Activated CD8-positive, alpha-beta memory T cell treated with anti-CD3 and anti-CD28 coated beads for 1 hour (primary cell): ENCODE measurements at places on chromosomes 13 and 19.

- peak; percentile 22 for DNase-seq
These were observed 100.8 kb downstream of the STK24 start for GRCh38 chr13:98476106-98476505.

GRCh38 chr19:1657746-1658145, 5.3 kb upstream of the TCF3 start:
- DNase-seq: no peak

DNA sequence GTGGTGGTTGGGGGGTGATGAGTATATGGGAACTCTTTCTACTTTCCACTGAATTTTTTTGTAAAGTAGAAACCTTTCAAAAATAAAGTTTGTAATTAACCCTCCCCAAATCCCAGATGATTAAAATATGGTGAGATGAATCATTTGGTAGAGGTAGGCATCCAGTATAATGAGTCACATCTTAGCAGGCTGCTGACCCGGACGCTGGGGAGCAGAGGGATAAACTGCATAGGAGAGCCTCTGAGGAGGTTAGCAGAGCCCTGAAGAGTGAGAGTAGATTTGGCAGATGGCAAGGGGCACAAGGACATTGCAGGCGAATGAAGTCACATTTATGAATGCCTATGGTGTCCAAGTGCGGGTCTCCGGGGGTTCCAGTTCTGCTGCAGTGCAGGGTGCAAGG, 293.8 kb downstream of the FGF9 start:
- DNase-seq: no peak

- no peak for DNase-seq
These were observed 134.4 kb upstream of the TSC22D1 start for GRCh38 chr13:44710576-44710975.

GRCh38 chr13:85666356-85666755, 132.9 kb downstream of the SLITRK6 start:
- DNase-seq: no peak

- no peak for DNase-seq
These were observed 449.9 kb downstream of the KLF12 start for GRCh38 chr13:73684286-73684685.

- DNase-seq: no peak
These were observed 9.4 kb upstream of the SEMA6B start for GRCh38 chr19:4568886-4569285.

DNA sequence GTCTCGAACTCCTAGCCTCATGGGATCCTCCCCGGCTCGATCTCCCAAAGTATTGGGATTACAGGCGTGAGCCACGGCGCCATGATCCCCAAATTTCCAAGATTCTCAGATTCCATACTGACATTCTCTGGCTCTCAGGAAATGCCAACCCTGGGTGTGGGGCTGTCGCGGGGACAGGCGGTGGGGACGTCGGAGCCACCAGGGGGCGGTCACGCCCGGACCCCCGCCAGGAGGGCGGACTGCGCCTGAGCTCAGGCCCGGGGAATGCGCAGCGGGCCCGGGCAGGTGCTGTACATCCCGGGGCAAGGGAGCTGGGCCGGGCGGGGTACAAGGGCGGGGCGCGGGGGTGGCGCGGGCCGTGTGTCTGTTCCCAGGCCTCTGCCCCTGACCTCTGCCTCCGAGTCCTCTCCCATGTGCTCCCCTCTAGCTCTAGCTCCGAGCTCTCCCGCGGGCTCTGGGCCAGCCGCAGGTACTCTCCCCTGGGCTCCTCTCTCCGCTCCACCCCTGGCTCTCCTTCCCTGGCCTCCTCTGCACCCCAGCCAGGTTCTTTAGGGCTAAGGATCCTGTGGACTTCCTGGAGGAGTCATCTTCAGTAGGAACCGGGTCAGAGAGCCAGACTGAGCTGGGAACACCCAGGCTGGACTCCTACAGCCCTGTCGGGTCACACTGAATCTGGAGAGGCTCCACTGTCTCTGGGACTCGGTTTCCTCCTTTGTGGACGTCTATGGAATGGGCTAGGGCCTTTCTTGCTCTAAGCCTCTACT, 2.4 kb downstream of the PPP1R13L start:
- DNase-seq: no peak

DNA sequence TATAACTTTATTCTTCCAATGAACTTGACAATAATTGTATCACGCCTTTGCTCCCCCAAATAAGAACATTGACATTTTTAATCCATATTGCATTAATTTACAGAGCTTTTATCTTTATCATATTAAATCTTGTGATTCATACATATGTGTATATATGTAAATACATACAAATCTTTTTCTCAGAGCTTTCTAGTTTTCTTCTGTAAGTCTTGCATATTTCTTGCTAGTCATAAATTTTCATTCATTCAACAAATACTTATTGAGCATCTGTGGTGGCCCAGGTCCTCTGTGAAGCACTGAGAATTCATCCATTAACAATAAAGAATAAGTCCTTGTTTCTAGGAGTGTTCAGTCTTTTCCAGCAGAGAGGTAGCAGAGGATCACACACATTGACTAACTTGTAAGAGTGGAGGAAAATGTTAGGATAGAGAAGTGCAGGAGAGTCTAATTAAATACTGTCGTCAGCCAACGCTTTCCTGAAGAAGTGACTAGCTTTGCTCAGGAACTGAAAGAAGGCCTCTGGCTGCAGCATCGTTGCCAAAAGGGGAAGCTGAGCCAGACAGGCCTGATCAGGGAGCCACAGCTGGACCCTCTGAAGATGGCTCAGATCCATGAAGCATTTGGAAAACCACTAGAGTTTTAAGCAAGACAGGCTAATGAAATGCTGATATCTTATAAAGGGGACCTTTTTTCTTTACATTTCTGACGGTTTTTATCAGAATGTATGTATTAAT, 38.6 kb upstream of the LAMP1 start:
- no peak for DNase-seq

DNA sequence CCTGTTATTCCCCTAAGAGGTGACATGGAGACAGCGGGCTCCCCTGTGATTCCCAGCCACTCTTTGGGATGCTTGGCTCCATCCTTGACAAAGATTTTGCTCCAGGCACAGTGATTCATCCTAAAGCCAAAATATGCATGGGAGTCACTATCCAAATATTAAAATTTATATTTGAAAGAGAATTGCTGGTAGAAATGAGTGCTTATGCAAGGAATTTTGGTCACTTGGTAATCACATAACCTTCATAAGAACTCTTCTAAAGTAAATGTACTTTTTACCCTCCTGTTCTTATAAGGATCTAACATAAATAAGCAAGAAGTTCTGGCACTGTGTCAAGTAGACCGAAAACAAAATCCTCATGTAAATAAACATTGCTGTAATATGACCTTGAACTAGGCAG, 385.8 kb downstream of the ITGBL1 start:
- no peak for DNase-seq

DNA sequence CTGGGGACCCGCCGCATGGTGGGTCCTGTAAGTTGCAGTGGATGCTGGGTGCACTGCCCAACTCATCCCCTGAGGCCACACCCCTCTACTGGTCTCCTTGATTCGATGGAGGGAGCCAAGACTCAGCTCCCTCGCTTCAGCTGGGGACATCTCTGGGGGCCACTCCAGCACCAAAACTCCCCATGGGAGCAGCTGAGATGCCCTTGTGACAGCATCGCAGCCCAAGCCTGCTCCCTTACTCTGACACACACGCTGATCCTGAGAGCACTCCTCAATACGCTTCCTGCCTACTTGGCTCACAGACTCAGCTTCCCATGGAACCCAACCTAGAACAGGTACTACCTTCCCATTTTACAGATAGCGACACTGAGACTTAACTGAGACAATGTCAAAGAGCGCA, 56.2 kb downstream of the PEPD start:
- DNase-seq: no peak

GRCh38 chr13:43785650-43786471, 911 bp downstream of the ENOX1 start:
- no peak for DNase-seq

- no peak for DNase-seq
These were observed 21.9 kb downstream of the CEBPA start for GRCh38 chr19:33280351-33280921.

- DNase-seq: no peak
These were observed 370.4 kb downstream of the PCDH20 start for GRCh38 chr13:61045251-61045650.

DNA sequence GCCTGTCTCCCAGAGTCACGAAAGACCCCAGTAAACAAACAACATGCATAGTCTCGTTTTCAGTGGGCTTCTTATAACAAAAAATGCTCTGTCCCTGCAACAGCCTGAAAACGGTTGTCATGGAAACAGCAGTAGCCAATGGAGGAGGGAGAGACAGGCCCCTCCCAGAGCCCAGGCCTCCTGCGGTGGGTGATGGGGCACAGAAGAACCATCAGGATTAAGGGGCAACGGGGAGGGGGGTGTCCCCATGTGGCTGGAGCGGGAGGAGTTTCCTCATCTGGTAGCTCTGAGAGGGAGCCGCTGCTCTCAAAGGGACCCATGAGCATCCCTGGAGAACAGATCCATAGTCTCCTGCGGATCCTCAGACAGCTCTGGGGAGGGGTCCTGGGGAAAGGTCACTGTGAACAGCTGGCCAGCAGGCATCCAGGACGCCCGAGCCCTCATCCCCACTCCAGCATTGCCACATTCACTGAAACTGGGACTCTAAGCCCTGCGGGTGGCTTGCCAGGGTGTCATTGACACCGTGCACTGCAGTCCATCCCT, 37.5 kb upstream of the PNMA8B start:
- no peak for DNase-seq

DNA sequence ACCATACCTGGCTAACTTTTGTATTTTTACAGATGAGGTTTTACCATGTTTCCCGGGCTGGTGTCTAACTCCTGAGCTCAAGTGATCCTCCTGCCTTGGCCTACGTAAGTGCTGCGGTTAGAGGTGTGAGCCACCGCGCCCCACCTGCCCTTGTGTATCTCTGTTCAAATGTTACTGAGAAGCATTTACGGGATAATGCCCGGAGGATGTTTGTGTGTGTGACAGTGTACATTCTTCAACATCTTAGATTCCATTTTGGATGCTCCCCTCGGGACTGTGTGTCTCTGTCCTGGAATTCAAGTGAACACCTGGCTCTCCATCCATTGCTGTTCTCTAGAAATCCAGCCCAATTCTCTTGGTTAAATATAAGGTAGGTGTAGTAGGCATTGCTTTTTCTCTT, 93.7 kb downstream of the NLRP12 start:
- no peak for DNase-seq

DNA sequence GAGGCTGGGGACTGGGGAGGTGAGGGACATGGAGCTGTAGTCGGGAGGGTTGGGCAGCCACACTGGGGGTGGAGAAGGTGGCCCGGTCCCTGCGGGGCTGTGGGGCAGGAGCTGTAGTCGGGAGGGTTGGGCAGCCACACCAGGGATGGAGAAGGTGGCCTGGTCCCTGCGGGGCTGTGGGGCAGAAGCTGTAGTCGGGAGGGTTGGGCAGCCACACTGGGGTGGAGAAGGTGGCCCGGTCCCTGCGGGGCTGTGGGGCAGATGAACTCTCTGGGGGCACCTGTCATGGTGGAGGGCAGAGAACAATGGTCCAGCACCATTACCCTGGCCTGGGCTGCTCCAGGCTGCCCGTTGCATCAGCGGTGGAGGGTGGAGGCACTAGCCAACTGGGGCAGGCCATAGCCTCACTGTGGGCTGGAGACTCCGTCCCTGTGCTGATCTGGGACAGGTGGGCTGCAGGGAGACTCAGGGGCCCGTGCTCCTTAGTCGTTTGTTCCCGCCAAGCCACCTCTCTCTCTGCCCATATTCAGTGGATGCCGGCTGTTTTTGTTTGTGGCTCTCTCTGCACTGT, 51.4 kb downstream of the ATP11A start:
- DNase-seq: no peak

GRCh38 chr19:3954107-3954506, 16.8 kb downstream of the DAPK3 start:
- no peak for DNase-seq
